ENCODE measurements at places on chromosomes 1 and 21.

DNA sequence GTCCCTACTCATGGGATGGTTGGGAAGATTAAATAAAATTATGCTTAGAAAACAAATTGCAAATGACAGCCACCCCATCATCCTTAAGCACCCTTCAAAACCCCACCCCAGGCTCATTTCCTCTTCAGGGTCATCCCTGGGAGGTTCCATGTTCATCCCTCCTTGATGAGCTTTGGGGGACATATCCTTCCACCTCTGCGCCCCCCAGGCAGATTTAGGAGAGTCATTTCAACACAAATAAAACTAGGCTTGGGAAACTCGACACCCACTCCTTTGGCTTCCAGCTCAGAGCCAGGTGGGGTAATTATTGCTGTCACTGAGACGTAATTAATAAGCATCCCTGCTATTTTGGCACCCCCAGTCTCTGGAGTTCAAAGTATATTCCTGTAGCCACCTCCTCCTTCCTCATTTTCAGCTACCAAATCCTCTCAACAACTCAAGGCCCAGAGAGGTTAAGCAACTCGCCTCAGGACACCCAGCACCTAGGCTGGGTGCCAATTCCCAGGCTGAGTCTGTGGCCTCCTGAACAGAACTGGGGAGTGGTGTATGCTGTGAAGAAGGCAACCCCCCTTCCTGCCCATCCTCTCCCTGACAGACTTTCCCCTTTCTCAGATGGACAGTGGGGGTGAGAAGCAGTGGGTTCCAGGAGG is 595 bp downstream of the CRYBG2 start:
- DNase-seq: no peak

GRCh38 chr1:51990478-51990965 is at the start of gene RAB3B:
RAB3B (minus strand) TSS chr1:51990700; CDS start chr1:51977117, 13,583 bp downstream.
- peak; percentile 64 for DNase-seq

DNA sequence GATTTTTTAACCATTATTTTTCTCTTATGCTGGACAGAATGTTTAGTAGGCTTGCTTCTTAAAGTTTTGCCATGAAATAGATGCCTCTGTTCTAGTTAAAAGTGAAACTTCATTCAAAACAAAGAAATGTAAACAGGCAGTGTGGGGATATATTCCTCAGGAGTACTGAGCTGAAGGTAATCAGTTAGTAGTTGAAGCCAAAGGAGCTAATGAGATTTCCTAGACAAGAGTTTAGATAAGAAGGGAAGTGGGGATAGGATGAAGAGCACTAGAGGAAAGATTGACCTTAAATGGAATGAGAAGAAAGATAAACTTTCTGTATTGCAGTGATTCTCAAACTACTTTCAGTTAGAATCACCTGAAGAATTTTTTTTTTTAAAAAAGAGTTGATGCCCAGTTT is 23.9 kb downstream of the PRRC2C start:
- DNase-seq: no peak

- no peak for DNase-seq
These were observed 17.6 kb downstream of the RGS1 start for GRCh38 chr1:192592981-192593708.

DNA sequence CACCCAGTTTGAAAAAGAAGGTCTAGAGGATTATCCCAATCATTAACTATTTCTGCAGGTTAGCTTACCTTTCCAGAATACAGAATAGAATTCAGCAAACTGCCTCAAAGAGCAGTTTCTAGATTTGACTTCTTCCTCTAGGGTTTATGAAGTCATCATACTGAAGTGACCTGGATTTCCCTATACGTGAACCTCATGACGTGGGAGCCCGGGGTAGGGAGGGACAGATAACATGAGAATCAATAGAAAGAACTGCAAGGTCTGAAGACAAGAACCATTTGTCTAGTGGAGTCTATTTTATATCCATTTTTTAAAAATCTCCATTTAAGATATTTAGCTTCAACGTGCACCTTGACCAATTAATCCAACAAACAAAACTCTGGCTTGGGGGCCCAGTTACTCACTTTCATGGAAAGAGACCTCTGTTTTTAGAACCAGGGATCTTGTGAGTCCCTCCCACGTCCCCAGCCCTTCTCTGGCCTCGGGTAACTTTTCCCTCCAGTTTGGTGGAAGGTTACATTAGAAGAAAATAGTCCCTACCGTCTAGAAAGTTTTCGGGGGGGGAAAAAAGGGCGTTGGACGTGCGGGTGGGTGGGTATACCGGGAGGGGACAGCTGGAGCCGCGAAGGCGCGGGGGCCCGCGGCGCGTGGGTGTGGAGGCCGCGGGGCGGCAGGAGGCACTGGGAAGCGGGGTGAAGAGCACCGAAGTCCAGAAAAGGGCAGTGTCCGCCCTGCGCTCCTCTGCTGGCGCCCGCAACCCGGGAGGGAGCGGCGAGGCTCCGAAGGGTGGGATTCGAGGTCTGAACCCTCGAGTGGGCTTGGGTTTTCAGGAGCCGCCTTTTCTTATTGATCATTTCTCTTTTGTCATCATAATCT is 13.8 kb upstream of the POGZ start:
- peak; percentile 76 for DNase-seq
